ENCODE measurements at places on chromosomes 16 and 17.

DNA sequence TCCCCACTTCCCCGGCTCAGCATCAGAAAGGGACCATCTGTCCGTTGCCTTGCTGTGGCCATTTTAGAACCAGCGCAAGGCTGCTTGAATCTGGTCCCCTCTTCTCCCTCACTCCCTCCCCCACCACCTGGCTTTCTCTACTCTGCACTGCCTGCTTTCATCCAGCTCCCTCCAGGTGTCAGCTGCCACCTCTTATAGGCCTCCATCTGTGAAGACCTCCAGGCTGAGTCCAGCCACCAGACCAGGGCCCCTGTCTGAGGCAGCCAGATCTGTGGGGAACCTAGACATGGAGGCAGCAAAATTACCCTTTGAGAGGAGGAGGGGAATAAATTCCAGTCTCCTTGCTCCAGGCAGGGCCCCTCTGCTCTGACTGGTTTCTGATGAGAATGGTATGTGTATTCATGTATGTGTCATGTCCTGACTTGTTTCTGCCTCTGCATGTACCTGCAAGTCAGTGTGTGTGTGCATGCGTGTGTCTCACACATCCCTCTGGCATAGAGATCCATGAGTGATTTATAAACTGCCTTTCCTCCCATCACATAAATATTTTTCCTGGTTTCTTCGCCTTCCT, 21.1 kb downstream of the MINK1 start:
- DNase-seq = no peak

DNA sequence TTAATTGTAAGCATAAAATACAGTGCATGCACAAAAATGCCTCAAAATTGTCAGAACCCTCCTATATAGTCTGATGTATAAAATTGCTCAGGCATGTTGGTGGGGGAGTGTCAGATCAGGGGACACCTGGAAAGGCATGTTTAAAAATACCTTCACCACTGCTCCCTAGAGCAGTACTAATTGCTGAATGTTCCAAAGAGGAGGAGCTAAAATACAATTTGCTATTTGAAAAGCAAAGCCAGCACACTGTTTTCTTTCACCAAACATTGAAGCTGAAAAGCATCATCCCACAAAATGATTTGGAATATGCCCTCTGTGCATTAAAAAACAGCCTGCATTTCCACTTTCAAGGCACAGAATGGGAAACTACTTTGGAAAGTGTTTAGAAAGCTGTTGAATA, 2.6 kb downstream of the ADAMTS18 start:
- no peak for DNase-seq

DNA sequence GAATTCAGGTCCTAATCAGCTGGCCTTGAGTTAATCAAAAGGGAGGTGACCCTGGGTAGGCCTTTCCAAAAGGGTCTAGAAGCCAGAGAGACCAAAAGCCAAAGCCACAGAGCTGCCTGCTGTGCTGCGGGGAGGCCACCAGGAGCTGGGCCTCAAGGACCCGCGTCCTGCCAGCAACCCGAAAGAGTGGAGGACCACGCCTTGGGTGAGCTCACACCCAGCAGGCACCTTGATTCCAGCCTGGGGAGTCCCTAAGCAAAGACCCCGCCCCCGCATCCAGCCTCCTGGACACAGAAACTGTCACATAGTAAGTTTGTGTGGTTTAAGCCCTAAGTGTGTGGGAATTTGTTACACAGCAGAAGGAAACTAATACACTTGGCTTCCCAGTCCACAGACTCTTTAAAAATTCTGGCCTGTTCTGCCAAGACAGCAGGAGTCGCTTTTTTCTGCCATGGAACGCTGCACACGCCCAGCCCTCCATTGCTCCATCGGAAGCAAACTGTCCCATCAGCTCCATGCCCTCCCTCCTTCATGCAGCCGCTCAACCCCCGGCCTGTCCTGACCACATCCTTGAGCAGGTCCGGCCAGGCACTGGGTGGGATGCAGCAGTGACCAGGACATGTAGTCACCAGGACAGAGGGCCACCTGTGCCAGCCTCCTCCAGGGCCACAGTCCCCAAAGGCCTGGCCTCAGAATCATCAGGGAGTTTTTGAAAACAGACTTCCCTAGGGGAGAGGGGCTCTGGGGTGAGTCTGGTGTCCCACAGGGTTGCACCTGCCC, 20.9 kb upstream of the RASD1 start:
- DNase-seq = no peak

- DNase-seq = no peak
These were observed 5.4 kb upstream of the HEXIM2 start for GRCh38 chr17:45156242-45156641.

GRCh38 chr17:19533718-19534561, at the start of gene SLC47A1:
SLC47A1 (plus strand) TSS chr17:19533854; CDS start chr17:19533940, 86 bp downstream.
- peak; percentile 25 for DNase-seq

DNA sequence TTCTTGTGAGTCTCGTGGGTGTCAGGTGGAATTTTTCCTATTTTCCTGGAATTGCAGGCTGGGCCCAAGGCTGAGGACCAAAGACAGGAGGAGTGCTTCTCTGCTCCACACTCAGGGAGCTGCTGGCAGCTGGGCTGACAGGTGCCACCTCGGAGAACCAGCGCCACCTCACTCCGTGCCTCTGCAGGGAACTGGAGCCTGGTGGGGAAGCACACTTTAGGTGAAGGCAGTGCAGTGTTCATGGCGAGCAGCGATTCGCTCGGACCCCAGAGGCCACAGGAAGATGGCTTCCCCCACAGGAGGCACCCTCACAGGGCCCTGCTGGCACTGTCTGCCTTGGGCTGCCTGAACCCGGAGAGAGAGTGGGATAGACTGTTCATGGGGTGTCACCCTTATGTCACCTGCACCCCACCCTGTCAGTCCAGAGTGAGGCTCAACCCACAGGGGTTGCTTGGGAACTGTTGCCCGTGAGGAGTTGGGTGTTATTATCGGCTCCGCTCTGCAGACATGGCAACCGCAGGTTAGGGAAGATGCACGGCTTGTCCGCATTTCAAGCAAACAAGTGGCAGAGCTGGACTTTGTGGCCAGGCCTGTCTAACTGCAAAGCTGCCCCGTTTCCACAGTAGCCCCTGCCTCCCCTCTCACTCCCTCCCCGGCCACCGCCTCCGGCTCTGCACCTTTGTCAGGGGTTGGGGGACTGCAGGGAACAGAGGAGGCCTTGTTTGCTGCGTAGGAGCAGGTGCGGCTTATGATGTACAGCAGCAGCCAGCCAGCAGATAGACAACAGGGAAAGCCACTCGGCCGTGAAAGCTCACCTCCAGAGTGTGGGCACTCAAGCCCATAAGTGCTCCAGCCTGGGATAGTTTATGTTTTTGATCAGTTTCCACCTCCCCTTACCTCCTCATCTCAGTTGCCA, 15.5 kb downstream of the TBC1D24 start:
- no peak for DNase-seq

DNA sequence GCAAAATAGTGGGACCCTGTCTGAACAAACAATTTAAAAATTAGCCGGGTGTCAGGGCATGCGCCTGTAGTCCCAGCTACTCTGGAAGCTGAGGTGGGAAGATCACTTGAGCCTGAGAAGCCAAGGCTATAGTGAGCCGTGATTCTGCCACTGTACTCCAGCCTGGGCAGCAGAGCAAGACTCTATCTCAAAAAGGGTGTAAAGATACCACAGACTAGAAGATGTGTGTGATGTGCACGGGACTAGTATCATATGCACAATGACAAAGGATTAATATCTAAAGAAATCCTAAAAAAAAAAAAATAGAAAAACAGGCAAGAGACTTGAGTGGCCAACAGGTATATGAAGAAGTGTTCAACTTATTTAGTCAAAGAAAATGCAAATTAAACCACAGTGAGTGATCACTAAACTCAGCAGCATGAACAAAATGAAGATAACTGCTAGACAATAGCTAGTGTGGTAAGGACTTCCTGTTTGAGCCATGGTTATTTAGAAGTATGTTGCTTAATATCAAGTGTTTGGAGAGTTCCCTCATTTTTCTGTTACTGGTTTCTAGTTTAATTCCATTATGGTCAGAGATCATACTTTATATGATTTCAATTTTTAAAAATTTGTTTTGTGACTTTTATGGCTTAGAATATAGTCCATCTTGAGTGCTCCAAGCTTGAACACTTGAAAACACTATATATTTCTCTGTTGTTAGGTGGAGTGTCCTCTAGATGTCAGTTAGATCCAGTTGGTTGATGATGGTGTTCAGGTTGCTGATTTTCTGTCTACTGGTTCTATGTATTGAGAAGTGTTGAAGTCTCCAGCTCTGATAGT, 14.7 kb upstream of the SLX4 start:
- no peak for DNase-seq

- DNase-seq = peak; percentile 32
These were observed 1.8 kb downstream of the ZC3H7A start for GRCh38 chr16:11794996-11795886.

GRCh38 chr17:81379523-81379942, 15.7 kb upstream of the BAHCC1 start:
- DNase-seq = no peak

DNA sequence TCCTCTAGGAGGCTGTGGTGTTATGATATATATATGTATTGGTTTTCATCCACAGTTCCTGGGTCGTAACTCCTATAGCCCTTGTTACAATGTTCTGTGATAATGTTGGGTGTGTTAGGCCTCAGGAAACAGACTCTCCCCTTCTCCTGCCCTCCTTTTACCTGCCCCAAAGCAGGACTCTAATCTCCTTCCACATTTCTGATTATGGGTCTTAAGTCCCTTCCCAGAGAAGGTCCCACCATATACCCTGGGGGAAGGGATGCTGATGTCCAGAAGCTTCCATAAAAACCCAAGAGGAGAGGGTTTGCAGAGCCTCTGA, 450 bp upstream of the C1QBP start:
- DNase-seq = no peak

- no peak for DNase-seq
These were observed 13.2 kb downstream of the CA7 start for GRCh38 chr16:66857437-66857836.

- DNase-seq = peak; percentile 3
These were observed 77.3 kb upstream of the ATF7IP2 start for GRCh38 chr16:10308305-10309193.

GRCh38 chr16:1182950-1183907, 30.3 kb downstream of the CACNA1H start:
- DNase-seq = peak; percentile 67

DNA sequence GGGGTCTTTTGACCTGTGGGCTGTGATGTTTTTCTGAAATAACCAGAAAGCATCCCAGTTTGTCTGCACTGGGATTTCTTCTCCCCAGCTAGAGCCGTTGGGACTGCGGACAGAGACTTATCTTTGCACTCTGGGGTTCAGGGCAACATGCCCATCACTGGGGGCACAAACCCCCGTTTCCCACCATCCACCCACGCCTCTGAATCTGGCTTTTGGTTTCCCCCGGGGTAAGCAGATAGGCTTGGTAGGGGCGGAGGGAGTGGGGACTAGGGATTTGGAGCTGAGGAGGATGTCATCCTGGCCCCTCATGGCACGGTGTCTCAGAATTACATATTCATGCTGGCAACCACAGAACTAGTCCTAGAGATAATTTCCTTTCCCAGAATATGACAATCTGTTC, 68.6 kb downstream of the CCDC182 start:
- no peak for DNase-seq

- no peak for DNase-seq
These were observed 50.1 kb downstream of the BRIP1 start for GRCh38 chr17:61813211-61813610.

DNA sequence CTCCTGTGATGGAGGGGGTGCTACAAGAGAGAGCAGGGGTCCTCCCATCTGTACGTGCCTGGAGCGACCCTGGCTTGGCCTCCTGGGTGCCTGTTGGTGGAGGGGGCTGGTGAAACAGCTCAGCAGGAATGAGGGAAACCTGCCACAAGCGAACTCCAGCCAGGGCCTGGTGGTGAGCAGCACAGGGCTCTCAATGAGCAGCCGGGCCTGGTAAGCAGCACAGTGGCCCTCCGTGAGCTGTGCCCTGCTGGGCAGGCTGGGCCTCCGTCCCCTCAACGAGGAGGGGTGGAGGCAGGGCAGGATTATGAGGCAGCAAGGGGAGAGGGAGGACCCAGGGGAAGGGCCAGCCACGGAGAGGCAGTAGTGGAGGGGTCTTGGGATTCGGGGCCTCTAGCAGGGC, 101.9 kb downstream of the SDK2 start:
- DNase-seq = no peak

GRCh38 chr16:75304521-75305363, 53.3 kb upstream of the BCAR1 start:
- peak; percentile 87 for DNase-seq

DNA sequence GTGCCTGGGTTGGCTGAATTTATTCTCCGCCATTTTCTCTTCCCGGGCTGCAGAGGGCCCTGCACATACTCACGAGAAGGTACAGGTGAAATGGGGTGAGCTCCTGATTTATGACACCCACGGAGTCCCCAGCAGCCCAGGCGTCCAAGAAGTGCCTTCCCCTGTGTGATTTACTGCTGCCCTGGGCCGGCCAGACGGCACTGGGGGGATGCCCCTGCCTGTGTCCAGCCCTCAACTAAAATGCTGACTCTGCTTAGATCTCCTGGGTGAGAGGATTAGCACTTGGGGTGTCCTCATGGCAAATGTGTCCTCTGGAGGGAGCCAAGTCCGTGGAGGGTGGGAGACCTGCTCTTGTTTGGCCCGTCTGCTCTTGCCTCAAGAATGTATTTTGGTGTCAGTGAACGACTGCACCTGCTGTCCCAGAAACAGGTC, 132.4 kb downstream of the MAF start:
- no peak for DNase-seq

DNA sequence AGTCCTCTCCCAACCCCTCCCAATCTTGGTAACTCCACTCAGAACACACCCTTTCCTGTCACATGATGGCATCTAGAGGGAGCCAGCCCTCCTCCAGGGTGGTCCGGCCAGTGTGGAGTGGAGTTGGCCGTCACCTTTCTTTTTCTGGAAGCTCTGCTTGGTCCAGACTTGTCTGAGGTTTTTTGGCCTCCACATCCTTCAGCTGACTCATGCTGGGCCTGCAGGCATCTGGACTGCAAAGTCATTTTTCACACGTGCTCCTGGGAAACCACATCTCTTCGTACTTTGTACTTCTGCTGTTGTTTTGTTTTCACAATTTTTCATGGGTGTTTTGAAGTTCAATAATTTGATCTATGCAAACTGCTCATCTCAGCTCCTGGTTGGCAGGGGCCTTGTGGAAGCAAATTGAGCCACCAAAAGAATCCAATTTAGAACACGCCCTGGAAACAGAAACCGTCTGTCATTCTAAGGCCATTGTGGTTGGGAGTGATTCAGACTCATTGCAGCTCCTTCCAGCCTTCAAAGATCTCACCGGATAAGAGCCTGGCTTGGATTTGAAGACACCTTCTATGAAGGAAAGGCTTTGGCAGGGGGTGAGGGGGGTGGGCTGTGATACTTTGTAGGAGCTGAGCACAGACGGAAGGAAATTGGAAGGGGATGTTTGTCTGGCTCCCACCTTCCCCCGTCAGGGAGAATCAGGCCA, 42.4 kb upstream of the NF1 start:
- peak; percentile 95 for DNase-seq

- no peak for DNase-seq
These were observed 145.8 kb downstream of the SPACA3 start for GRCh38 chr17:33137426-33137825.

DNA sequence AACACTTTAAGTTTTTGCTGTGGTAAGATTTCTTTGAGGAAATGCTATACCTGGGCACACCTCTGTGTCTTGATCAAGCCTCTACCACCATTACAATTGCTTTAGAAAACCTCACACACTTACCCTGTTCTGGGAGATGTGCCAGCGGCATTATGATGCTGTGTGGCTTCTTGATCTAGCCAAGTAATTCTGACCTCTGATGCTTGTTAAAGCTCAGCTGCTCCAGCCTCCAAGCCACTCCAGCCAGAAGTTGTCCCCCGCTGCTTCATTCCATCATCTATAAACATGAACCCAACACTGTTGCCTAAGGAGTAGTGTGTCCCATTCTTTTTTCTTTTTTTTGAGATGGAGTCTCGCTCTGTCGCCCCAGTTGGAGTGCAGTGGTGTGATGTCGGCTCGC, 60.1 kb downstream of the CYLD start:
- peak; percentile 26 for DNase-seq

- DNase-seq = no peak
These were observed 129.6 kb downstream of the CPPED1 start for GRCh38 chr16:12674071-12674470.

Measured in fibroblast of villous mesenchyme (primary cell).